Stimulated activated naive CD4-positive, alpha-beta T cell treated with Interleukin-2 at 50 U/mL for 16 hours (primary cell): ENCODE measurements at places on chromosomes 1 and 21.

DNA sequence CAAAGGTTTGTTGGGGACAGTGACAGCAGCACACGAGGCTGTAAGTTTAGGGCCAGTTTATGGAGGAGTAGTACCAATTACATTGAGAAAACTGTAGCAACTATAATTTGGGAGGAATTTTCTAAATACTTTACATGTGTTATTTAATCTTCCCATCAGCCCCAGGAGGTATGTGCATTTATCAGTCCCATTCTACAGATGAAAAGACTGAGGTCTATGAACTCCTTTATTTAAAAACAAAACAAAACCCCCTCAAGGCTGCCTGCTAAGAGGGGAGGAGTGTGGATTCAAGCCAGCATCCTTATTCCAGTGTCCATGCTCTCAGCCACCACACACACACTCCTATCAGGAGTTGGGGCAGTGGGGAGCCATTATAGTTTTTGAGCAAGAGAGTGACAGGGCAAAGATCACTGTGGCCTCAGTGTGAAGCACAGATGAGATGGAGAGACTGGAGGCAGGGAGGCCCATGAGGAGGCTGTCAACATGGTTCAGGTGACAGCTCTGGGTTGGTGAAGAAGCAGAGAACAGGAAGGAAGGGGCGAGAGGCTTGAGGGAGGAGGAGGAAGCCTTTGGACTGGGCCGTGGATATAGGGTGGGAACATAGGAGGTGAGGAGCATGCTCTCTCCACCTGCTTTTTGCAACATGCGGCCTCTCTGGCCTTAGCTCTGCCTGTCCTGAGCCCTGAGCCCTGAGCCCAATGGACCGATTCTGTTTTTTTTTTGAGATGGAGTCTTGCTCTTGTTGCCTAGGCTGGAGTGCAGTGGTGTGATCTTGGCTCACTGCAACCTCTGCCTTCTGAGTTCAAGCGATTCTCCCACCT is 9.7 kb downstream of the TNFRSF1B start:
- DNase-seq: no peak

DNA sequence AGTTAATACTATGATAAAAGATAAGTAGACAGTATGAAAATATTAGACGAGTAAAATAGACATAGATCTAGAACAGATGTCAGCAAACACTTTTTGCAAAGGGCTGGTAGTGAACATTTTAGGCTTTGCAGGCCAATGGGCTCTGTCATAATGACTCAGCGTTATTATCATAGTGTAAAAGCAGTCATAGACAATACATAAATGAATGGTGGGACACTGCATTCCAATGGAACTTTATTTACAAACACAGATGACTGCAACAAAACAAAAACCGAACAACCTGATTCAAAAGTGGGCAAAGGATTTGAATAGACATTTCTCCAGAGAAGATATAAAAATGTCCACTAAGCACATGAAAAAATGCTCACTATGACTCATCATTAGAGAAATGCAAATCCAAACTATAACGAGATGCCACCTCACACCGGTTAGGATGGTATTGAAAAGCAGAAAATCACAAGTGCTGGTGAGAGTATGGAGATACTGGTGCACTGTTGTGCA is 7.3 kb downstream of the GSTM5 start:
- no peak for DNase-seq

DNA sequence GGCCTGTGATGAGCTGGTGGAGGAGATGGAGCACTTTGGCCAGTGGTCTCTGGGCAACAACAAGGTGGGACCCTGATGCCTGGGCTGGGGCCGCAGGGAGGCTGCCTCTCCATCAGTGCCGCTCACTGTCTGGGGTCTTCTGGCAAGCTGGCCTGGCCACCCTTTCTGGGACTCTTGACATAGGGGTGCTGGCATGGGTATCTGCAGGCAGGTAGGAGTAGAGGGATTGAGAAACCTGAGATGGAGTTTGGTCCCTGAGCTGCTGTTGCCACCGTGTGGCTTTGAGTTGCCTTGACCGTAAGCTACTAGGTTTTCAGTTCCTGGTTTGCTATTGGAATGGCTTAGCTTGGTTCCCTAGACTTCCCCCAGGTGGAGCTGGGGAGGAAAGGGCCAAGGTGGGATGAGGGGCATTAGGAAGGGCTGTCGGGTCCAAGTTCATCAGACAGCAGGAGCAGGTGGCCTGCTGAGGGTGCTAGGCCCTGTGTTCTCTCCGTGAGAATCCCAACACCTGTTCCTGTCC is 13.2 kb upstream of the MFN2 start:
- no peak for DNase-seq

GRCh38 chr1:99751877-99752504 is 14.4 kb downstream of the FRRS1 start:
- DNase-seq: no peak

- no peak for DNase-seq
These were observed 4.2 kb downstream of the KRTAP10-8 start for GRCh38 chr21:44615911-44616590.
